ENCODE measurements at places on chromosomes 1 and 21.

GRCh38 chr1:940107-941014 is 16.6 kb downstream of the SAMD11 start:
- peak; percentile 40 for DNase-seq

GRCh38 chr1:51733793-51734522 is 117.1 kb downstream of the OSBPL9 start:
- DNase-seq, result no peak

DNA sequence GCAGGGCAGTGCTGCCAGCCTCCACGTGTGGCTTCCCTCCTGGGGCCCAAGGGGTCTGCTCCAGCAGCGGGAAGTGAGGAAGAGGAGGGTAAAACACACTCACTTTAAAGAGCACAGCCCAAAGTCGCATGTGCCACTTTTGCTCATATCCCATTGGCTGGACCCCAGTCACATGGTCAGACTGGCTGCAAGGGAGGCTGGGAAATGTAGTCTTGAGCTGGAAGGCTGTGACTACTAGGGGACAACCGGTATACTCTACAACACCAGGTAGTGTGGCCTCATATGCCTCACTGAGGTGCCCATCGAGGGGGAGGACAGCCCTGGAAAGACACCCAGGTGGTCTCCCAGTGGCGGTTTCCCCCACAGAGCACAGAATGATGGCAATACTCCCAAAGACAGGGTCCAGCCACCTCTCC is 45.2 kb downstream of the CAMK2N1 start:
- DNase-seq, result peak; percentile 69

DNA sequence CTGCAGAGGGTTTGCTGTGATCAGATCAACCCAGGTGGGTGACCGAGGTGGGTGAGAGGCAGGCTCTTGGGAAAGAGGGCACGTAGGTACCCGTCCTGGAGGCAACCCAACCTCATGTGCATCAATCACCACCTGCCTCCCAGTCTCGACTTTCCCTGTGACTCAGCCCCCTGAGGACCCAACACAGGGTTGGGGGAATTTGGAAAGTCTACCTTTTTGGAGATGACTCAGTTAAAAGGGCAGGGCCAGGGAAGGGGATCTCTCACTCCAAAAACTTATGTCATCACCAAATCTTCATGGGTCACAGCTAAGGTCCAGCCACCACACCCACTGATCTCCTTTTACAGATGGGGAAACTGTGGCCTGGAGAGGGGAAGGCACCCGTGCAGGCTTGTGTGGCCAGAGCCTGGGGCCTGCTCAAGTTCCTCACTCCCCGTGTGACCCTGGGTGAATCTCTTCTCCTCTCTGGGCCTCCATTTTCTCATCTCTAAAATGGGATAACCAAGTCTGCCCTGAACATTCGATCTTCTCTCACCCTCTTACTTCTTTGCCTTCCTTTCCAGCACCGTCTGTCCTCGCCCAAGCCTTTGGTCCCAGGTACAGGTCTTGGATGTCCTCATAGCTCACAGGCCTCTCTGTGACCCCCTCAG is 34.6 kb upstream of the WNT4 start:
- peak; percentile 68 for DNase-seq

- DNase-seq, result peak; percentile 80
Observed at GRCh38 chr1:118960567-118961136, 27.5 kb downstream of the TBX15 start.

- no peak for DNase-seq
Observed at GRCh38 chr1:26114165-26114927, 2.7 kb downstream of the PDIK1L start.

- DNase-seq, result peak; percentile 99
Observed at GRCh38 chr1:42940851-42941639, 17.6 kb downstream of the SLC2A1 start.

- no peak for DNase-seq
Observed at GRCh38 chr1:248739572-248740205, 15.9 kb downstream of the LYPD8 start.

GRCh38 chr1:210021145-210021860 is 83.3 kb downstream of the SYT14 start:
- no peak for DNase-seq

GRCh38 chr1:29394521-29395225 is 158.4 kb downstream of the PTPRU start:
- no peak for DNase-seq

DNA sequence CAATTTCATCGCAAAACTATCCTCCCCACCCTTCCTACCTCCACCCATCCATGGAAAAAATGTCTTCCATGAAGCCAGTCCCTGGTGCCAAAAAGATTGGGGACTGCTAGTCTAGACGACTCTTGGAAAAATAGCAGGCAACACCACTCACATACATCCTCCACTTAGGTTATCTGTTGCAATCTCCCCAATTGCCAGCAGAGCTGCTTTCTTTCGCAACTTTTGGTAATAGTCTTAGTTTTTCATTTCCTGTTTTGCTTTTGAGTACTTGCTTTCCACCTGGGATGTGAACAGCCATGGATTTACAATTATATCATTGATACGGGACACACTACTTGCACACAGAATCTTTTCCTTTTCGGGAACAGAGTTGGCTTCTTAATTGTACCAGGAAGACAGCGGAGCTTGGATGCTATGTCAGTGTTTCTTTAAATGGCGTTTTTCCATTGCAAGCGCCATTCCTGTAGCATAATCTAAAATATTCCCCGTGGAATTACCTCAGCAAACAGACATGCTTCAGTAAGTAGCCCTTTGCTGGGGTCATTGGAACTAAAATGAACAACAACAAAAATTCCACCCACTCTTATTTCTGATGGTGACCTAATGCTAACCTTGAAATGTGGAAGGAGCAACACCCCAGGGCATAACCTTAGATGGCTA is 183.3 kb upstream of the ADGRL2 start:
- no peak for DNase-seq

DNA sequence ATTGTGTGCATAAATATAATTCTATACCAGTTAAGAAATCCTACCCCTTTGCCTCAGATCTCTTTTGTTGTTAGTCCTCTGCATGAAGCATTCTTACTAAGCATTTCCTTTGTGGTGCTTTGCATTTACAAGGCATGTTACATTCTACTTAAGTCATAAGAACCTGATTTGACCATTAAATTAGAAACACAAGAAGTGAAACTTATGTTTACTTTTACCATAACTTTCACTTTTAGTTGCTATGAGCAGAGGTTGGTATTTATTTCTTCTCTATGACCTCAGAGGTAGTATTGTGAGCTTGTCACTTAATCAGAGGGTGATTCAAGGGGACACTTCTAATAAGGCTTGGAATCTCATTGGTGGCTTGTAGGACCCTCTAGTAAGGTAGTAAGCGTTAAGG is 9.0 kb downstream of the FAM20B start:
- peak; percentile 48 for DNase-seq

DNA sequence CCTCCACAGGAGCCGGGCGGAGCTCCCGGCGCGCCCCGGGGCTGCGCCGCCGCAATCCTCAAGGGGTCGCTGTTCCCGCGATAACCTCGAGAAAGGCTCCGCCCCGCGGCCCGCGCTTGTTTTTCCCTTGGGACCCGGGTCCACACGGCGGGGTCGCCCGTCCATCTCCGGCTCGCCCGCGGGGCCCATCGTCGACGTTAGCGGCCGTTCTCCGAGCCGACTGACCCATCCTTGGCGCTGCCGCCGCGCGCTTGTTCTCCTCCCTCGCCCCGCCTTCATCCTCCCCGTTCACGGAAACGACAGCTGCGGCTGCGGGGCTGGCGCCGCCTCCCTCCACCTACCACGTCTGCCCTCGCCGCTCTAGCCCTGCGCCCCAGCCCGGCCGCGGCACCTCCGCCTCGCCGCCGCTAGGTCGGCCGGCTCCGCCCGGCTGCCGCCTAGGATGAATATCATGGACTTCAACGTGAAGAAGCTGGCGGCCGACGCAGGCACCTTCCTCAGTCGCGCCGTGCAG is at the start of gene SH3GLB1:
Gene SH3GLB1 (plus strand): TSS at position 119 of the 514 bp plus-strand sequence. CDS start 324 bp downstream, at position 443.
- DNase-seq, result peak; percentile 87

- peak; percentile 32 for DNase-seq
Observed at GRCh38 chr1:2547210-2548067, 8.7 kb upstream of the TNFRSF14 start.

DNA sequence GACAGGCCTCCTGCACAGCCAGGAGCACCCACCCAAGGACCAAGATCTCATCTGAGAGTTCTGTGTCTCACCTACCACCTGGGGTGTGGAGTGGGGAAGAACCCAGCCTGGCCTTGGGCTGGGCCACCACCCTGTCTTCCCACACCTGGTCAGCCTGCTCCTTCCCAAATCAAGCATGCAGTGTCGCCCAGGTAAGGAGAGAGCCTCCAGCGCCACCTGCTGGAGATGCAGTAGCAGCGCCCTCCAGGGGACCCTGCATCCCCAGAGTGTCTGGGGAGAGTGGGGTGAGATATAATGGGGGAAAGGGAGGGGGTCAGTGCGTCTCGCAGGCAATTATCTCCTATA is 32.3 kb downstream of the KIAA2013 start:
- peak; percentile 73 for DNase-seq

DNA sequence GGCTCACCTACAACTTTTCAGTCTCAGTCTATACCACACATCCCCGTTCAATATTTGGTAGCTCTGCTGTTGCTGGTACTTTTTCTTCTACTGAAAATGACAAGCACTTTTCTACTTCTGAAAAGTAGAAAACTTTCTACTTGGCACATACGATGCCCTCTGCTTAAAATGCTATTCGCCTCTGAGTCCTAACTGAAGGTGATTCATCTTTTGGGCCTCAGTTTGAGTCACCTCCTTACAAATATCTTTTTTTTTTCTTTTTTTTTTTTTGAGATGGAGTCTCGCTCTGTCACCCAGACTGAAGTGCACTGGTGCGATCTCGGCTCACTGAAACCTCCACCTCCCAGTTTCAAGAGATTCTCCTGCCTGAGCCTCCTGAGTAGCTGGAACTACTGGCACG is 136.0 kb upstream of the CYYR1 start:
- peak; percentile 64 for DNase-seq

DNA sequence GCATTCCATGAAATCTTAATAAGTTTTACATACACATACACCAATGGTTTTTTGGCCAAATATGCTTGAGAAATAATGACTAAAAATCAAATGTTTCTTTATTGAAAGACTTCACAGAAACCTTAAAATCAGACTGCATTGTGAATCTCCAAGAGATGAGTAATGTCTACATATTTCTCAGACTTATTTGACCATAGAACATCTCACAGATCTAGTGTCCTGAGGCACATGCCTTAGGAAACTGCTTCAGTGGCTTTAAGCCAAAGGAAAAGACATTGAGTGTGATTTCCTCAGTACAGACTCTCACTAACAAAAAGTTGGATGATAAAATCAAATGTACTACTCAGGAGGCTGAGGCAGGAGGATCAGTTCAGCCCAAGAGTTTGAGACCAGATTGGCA is 6.2 kb upstream of the C1orf105 start:
- DNase-seq, result peak; percentile 85

- DNase-seq, result no peak
Observed at GRCh38 chr1:201332021-201332420, 45.5 kb downstream of the TNNT2 start.

DNA sequence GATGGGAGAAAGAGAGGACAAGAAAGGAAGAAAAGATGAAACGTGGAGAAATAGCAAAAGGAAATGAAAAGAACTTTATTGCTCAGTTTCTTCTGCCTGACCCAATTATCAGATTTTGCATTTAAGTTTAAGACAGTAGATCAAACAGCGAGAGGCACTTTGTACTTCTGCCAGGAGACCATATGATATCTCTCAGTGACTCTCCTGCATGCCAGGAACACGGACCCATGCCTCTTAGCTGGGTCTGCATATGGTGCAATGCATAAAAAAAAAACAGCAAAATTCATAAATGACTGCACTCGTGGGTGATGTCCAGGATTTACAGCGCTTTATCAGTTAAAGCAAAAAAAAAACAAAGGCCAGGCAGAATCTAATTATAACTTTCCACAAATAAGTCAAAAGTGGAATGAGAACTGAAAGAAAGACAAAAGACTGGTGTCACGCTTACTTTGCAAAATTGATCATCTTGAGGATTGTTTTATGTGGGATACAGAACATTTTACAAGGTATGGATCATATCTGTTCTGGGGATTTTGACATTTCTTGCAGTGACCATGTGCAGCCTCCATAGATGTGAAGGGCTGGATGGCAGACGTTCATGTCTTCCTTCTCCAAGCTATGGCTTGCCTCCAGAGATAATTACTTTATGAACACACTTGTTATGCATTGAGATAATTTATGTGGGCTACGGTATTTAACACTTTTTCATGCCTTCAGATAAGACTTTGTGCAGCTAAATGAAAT is 79.5 kb downstream of the RUNX1 start:
- DNase-seq, result no peak

DNA sequence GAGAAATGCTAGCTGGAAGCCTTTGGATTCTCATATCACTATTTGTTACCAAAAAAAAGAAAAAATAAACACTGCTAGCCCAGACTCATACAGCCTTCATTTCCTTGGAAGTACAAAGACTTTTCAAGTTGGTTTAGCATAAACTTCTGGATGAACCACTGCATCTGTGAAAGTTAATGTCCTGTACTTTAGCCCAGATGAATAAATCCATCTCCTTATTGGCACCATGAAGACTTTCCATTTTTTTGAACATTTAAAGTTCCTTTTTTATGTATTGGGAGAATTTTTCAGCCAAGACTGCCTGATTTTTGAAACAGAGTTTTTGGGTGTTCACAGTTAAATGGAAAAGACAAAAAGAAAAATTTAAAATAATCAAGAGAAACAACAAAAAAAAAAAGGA is 184.0 kb upstream of the C1orf87 start:
- no peak for DNase-seq

DNA sequence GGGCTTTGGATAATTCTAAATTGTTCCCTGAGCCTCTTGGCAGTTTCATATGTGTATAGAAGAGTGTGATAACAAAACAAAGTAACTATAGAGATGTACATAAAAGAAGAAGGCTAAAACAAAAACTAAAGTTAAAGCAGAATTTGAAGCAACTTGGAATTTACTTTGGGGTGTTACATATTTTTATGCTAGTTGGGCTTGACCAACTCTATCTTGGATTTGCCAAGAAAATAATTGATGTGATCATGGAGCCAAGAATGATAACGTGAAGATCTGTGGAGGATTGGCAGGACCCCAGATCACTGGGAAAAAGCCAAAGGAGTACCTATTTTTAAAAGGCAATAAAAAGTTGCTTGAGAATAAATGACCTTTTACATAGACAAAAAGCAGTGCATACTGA is 206.9 kb downstream of the LMO4 start:
- no peak for DNase-seq

- DNase-seq, result no peak
Observed at GRCh38 chr1:50851466-50851865, 108.6 kb downstream of the FAF1 start.
